ENCODE measurements at places on chromosomes 1 and 21. TPM values are rescaled to one million over a fixed set of nuclear protein-coding genes. Genes with fewer than 3 reads are reported as not detected.

CFH gene
- 28.2 TPM for total RNA-seq

SUCO gene
- total RNA-seq = 39.7 TPM

ISG20L2 gene
- 24.8 TPM for total RNA-seq

GUCA2A gene
- not detected for total RNA-seq

COL9A2 gene
- total RNA-seq = 27.0 TPM

SMIM34 gene
- total RNA-seq = 0.35 TPM

- DNase-seq = no peak
These were observed 10.4 kb upstream of the MRPL9 start for GRCh38 chr1:151773702-151774101.

DNA sequence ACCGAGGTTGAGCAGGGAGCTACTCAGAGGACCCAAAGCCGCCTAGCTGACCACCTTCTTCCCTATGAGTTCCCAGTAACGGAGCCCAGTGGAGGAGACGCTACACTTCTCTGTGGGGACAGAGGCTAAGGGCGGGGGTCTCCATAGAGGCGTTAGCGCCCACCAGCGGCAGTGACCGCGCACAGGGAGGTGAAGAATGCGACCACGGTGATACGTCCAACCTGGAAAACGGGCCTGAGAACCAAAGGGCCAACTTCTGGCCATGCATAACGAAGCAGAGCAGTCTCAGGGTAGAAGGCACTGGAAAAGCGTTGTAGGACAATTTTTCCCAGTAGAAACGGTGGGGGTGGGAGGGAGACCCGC is 400 bp upstream of the COG2 start:
- DNase-seq = no peak

- DNase-seq = no peak
These were observed 37.5 kb downstream of the SPAG17 start for GRCh38 chr1:118147522-118147921.

- no peak for DNase-seq
These were observed 9.4 kb downstream of the MFN2 start for GRCh38 chr1:11989669-11990068.

DNA sequence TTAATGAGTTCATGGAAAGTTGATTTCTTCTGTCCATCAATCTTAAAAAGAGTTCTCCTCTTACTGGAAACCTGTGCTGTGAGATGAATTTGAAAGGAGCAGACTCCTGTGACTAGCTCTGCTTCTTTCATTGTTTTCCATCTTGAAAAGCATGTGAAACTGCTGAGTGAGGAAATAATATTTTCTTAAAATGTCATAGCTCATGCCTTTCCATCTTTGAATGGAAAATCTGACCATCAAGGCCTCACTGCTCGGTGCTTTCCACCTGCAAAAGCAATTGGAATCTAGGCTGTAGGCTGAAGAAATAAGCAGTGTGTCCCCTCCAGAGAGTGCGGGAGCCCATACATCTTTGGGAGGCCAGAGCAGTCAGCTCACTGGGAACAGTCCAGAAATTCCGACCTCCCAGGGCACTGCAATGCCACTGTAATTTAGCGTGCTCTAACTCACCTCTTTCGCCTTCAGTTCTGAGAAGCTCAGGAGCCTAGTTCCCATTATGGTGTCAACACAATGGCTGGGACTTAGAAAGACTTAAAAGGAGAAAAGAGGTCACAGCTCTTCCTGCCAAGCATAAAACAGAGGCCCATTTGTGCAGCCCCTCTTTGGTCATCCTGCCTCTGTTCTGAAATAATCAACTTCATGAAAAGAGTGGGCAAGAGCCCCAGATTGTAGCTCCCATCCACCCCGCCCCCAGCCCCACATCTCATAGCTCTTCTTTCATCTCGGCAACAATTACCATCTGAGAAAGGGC is 50.4 kb upstream of the F3 start:
- no peak for DNase-seq

DNA sequence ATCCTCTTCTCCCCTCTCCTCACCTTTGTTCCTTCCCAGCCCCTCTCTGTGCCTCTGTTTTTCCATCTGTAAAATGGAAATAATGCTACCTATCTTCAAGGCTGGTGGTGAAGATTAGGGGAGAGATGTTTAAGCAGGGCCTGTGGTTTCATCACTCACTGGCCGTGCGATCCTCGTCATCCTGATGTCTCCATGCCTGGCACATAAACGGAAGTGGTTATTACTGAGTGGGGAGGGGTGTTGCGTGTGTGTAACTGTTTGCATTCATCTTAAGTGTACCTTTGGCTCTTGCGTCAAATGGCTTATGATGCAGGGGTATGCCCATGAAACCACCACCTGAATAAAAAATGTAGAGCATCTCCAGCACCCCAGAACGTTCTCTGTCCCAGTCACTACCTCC is 17.2 kb upstream of the C1QA start:
- DNase-seq = no peak

GRCh38 chr1:218642033-218642948 is 297.2 kb downstream of the TGFB2 start:
- peak; percentile 28 for DNase-seq

- DNase-seq = no peak
These were observed 56.9 kb downstream of the ATP1A1 start for GRCh38 chr1:116429821-116430374.

GRCh38 chr1:164803366-164803765 is 244.4 kb downstream of the PBX1 start:
- no peak for DNase-seq

GRCh38 chr1:99216956-99217355 is 47.3 kb upstream of the PLPPR4 start:
- DNase-seq = no peak

DNA sequence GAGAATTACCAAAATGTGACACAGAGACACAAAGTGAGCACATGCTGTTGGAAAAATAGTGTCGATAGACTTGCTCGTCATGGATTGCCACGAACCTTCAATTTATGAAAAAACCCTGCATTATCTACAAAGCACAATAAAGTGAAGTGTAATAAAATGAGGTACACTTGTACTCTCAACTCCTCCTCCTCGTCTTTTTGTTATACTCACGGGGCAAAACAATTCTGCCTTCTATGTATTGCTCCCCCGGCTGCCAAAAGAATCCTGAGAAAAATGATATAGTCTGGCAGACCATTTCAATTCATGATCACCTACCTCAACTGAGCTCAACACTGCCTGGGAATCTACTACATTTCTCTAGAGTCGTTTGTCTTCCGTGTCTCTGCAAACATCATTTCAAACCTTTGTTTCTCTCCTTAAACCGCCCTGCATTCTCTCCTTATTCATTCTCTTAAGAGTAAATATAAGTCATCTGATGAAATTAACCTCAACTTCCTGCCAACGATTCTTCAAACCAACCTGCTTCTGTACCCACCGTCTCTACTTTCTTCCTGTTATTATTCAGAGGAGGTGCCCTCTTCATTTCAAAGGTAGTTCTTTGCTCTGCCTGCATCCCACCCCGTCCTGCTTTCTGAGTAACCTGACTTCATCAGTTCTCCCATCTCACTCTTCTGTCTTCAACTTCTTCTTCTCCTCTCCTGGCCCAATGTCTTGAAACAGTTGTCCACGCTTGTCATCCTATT is 12.9 kb upstream of the IL19 start:
- DNase-seq = no peak

GRCh38 chr1:175090780-175091179 is 23.1 kb downstream of the TNN start:
- no peak for DNase-seq

DNA sequence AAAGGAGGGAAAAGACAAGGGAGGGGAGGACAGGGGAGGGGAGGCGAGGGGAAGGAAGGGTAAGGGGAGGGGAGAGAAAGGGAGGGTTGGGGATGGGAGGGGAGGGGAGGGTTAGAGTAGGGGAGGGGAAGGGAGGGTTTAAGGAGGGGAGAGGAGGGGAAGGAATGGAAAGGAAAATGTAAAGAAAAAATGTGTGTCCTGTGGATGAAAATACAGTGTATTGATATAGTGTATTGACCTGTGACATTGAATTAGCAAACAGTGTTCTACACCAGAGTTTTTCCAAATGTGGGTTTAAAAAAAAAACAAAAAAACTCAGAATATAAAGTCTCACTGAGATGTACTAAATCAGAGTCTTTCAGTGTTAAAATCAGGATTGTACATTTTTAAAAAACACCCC is 1279.8 kb upstream of the ADGRL2 start:
- no peak for DNase-seq
